ENCODE measurements at places on chromosomes 6 and 20. TPM values are rescaled to one million over a fixed set of nuclear protein-coding genes. Genes with fewer than 3 reads are reported as not detected.

DNA sequence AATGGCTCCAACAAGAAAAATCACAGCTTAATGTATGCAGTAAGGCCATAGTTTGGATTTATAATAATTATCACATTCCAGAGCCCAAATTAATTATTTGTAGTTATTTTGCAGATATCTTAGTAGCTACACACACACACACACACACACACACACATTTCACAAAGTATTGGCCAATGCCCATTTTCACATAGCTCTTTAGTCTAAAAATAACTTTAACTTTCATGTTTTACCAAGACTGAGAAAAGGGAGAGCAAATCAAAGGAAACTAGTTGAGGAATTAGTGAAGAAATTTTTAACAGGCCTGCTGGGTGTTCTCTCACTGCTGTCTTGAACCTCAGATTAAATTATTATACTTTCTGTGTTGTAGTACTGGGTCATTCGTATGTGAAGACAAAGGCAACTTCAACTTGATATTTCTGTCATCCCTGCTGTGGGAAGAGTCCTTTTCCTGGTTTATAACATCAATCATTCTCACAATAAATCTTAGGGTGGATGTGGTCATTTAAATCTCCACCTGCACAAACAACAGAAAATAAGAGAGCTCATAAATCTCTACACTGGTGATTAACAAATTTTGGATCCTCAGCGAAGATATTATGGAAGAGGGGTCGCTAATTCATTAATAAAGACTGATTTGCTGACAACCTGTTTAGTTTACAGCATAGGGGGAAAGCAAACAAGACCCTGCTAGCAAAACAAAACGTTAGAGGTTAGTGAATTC lies 1.6 kb upstream of the TCF21 start:
- H3K27me3 ChIP-seq: peaks cover 69% of the 10 kb centered on the region
- H3K4me1 ChIP-seq: peaks cover 19% of the 10 kb centered on the region
- H3K27ac ChIP-seq: no peak overlapping the region
- no peaks in the 10 kb centered on the region for H3K36me3 ChIP-seq

DNA sequence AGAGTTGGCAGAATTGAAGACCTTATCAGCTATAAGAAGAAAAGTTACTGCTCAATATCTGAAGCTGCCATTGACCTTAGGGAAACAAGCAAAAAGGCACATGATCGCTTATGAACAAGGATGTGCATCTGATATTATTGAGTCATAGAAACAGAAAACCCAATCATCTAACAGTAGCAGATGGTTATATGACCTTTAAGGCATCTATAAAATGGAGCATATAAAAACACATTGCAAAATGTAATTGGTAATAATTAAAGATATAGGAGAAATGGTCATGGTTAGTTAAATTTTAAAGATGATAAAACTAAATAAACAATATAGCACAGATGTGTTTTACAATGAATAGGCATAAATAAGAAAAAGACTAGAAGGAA lies 260.1 kb upstream of the TAB2 start:
- H3K36me3 ChIP-seq: peaks cover 11% of the 10 kb centered on the region
- H3K27me3 ChIP-seq: no peaks in the 10 kb centered on the region
- no peak for DNase-seq
- no peak overlapping the region for H3K4me3 ChIP-seq

GRCh38 chr20:15131176-15131575 lies 793.8 kb upstream of the FLRT3 start:
- no peak overlapping the region for H3K27ac ChIP-seq
- no peaks in the 10 kb centered on the region for H3K27me3 ChIP-seq
- no peaks in the 10 kb centered on the region for H3K36me3 ChIP-seq
- H3K4me1 ChIP-seq: no peaks in the 10 kb centered on the region
- H3K4me3 ChIP-seq: no peak overlapping the region

DNA sequence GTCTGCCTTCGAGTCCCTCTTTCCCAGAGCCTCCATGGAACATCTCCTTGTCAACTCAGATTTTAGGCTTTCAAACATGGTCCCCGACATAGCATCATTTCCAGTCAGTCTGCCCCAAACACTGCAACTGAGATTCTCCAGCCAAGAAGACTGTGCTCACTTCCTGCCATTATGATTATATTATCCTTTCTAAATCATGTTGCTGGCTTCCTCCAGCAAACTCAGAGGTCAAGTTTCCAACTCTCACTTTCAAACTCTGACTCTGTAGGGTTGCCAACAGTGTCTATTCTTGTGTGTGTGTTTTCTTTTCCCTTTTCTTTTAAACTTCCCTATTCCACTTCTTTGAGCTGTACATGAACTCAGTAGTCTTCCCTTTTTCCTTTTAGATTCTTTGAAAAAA lies 61.2 kb upstream of the TRAF3IP2 start:
- H3K4me1 ChIP-seq: peaks cover 4% of the 10 kb centered on the region
- DNase-seq: no peak
- H3K36me3 ChIP-seq: peaks cover 48% of the 10 kb centered on the region
- H3K27me3 ChIP-seq: no peaks in the 10 kb centered on the region
- H3K27ac ChIP-seq: peak overlapping the region; percentile 23
- no peak overlapping the region for H3K4me3 ChIP-seq

DNA sequence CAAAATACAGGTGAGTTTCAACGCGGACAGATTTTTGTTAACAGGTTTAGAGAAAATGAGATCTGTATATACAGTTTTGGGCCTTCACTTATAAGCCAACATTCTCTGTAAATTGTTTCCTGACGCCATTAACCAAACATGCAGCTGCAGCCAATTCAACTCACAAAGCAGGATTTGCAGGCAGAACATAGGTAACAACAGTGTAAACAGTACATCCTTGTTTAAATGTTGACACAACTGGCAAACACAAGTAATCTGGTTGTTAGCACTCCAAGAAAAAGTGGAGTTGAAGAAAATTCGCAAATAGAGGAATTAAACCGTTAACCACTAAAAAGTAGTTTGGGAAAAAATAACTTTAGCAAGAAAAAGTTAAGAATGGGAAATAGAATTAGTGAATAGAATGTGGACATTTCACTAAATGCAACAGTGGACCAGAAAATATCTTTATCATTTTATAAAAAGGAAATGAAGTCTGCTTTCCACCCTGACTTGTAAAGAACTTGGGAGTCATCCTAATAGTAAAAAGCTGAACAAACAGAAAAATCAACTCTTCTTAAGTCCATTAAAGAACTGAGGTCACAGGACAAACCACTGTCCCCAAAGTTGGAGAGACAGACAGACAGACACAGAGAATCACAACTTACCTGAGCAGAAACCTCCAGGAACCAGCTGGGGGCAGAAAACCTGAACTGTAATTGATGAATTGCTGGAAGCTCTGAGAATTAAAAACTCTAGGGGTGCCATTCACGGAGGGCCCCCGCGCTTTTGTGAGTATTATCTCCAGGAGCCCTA lies 10.1 kb downstream of the SMIM28 start:
- H3K4me1 ChIP-seq: no peaks in the 10 kb centered on the region
- no peak overlapping the region for H3K27ac ChIP-seq
- no peak overlapping the region for H3K4me3 ChIP-seq

DNA sequence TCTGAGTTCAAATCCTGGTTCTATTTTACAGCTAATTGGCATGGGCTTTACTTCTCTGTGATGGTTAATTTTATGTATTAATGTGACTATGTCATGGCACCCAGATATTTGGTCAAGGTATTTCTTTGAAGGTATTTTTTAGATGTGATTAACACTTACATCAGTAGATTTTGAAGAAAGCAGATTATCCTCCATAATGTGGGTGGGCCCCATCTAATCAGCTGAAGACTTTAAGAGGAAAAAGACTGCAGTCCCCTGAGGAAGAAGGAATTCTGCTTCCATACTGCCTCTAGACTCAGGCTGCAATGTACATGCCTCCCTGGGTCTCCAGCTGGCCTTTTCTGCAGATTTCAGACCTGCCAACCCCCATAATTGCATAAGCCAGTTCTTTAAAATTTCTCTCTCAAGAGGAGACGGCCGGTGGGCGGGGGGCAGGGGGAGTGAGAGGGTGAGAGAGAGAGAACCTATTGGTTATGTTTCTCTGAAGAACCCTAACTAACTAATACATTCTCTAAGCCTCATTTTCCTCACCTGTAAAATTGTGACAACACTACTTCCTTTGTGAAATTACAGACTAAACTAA lies 338.2 kb upstream of the PRDM1 start:
- no peak for DNase-seq
- H3K27ac ChIP-seq: no peak overlapping the region
- no peak overlapping the region for H3K4me3 ChIP-seq
- peaks cover 13% of the 10 kb centered on the region for H3K36me3 ChIP-seq

DNA sequence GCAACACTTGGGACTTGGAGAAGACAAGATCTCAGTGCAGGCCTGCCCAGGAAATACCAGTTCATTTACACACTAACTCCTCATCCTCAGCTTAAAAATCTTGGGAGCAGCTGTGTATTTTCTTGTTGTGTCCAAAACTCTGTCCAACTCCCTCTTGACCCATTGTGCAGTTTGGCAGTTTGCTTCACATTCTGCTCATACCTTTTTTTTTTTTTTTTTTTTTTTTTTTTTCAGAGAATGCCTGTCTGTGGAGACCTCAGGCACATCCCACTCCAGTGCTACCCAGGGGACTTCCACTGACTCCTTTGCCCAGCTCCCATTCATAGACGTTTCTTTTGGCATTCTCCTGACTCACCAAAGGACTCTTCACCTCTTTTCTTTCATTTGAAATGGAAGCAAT lies 265.8 kb upstream of the TCF21 start:
- no peaks in the 10 kb centered on the region for H3K36me3 ChIP-seq
- H3K27me3 ChIP-seq: no peaks in the 10 kb centered on the region
- no peak overlapping the region for H3K4me3 ChIP-seq
- H3K4me1 ChIP-seq: no peaks in the 10 kb centered on the region
- no peak for DNase-seq

DNA sequence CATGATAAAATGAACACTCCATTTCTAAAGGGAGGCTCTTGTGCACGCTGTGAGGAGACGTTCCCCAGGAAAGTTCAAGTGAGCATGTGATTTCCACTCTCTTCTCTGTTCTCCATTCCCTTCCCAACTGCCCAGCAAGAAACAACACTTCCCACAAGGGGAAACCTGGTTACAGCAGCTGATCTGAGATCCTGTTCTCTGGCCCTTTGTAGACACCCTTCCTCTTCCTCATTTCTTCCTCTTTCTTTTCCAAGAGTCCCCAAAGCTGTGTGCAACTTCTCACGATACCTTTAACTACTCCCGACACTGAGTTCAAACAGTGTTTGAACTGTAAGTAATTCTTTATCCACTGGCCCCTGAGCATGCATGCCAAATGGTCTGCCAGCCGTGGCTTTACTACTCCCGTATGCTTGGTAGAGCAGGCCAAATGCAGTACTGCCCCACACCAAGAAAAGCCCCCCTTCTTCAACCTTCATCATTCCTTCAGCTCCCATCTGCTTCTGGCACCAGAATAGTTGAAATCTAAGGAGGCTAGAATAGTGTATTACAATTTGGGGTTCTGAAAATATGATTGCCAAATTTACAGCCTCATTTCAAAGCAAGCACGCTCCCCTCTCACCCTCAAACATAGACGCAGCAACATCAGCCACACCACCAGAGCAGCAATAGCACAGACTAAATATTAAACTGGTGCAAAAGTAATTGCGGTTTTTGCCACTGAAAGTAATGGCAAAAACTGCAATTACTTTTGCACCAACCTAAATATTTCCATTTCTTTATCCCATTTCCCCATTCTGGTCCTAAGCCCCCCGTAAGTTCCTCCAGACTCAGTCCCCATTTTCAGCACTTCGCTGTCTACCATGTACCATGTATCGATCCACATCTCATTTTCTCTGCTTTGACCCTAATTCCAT lies 4.3 kb downstream of the HLA-DMB start:
- no peaks in the 10 kb centered on the region for H3K27me3 ChIP-seq
- peaks cover 23% of the 10 kb centered on the region for H3K36me3 ChIP-seq
- H3K27ac ChIP-seq: no peak overlapping the region
- DNase-seq: no peak
- no peak overlapping the region for H3K4me3 ChIP-seq

GRCh38 chr6:14765721-14766390 lies 480.0 kb upstream of the JARID2 start:
- no peak for DNase-seq
- H3K4me3 ChIP-seq: no peak overlapping the region
- no peaks in the 10 kb centered on the region for H3K27me3 ChIP-seq
- H3K4me1 ChIP-seq: peaks cover 5% of the 10 kb centered on the region
- no peaks in the 10 kb centered on the region for H3K36me3 ChIP-seq

GRCh38 chr20:13857304-13857703 lies 72.5 kb downstream of the NDUFAF5 start:
- DNase-seq: no peak
- H3K4me1 ChIP-seq: no peaks in the 10 kb centered on the region
- H3K36me3 ChIP-seq: no peaks in the 10 kb centered on the region
- H3K27ac ChIP-seq: no peak overlapping the region
- H3K4me3 ChIP-seq: no peak overlapping the region

DNA sequence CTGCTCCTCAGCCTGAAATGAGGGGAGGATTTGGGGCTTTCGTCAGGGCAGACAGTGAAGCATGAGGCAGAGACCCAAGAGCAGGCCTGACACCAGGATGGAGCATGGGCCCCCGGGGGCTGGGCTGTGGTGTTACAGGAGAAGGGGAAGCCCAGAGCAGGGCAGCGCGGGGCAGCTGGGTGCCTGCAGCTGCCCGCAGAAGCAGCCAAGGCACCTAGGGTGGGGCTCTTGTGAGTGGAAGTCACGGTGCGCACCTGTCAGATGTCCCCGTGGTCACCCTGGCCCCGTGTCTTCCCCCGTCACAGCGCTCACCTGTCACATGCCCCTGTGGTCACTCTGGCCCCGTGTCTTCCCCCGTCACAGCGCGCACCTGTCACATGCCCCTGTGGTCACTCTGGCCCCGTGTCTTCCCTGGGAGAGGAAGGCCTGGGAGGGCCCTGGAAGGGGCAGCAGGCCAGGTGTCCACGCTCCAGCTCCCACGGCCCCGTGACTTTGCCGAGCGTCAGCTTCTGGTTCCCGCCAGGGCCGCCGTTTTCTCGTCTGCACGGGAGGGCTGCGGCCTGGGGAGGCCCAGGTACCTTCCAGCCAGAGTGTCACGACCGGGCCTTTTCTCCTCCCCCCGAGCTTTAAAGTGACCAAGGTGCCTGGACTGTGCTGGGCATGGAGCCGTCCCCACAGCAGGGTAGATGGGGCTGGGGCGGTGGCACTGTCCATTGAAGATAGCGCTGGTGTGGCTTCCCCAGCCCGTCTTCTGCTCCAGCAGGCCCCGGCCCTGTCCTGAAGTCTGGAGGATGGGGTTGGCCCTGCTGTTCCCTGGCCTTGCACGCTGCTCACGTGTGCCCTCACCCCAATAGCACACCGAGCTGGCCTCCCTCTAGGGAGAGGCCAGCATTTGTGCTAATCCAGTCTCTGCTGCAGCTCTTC lies 9.4 kb downstream of the ARFGAP1 start:
- H3K4me1 ChIP-seq: peaks cover 6% of the 10 kb centered on the region
- H3K27ac ChIP-seq: no peak overlapping the region
- peaks cover 10% of the 10 kb centered on the region for H3K36me3 ChIP-seq
- H3K4me3 ChIP-seq: no peak overlapping the region
- no peaks in the 10 kb centered on the region for H3K27me3 ChIP-seq

IRAK1BP1 gene
- 2.1 TPM for total RNA-seq

C20orf204 gene
- total RNA-seq: 6.9 TPM

TMEM74B gene
- total RNA-seq: 0.83 TPM
